Neural crest cell (in vitro differentiated cells): ENCODE measurements at places on chromosomes 4 and X.

- DNase-seq = no peak
Observed at GRCh38 chr4:67575232-67576058, 16.9 kb downstream of the STAP1 start.

DNA sequence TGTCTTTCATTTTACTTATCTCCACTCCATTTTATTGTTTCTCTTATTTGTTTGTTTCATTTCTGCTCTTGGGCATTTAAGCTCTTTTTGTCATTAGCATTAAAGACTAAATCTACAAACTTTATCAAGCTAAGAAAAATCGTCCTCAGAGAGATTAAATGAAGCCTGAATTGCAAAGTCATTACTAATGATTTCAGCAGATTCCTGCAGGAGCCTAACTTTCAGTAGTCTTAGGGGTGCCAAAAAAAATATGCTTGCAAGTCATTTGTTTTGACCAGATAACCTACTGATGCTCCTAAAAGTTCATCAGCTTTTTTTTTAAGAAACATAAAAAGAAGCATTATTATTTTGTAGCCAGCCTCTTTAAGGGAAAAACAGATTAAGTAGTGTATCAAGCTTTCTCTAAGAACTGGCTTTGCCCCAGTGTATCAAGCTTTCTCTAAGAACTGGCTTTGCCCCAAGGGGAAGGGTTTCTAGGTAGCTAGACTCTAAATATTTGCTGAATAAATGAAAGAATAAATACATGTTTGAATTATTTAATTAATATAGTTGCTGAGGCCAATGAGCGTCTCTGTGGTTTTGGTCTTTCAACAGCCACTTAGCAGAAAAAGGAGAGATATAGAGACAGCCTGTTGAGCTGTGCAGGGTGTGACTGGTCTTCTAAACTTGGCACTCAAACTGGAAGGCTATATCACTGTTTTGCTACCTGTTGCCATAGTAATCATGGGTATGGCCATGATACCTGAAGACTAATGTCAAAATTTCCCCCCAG, 174.2 kb downstream of the BTC start:
- no peak for DNase-seq

DNA sequence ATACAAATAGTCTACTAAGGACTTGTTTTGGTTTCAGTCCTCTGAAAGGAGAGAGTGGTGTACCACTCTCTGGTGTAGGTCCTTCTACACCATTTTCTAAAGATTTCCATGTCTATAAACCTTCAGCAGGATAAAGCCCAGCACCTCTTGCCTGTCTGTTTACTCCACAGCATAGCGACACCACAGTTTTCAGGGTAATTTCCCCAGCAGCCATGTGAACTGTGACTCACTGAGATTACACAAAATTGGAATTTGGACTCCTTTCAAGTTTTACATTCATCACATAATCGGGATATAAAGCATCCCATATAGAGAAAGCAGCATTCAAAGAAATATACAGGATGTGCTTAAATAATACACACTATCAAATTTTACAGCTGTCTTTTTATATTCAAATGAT, 229.6 kb downstream of the PRDM5 start:
- DNase-seq = no peak

GRCh38 chr4:3697033-3697432, 69.2 kb upstream of the ADRA2C start:
- DNase-seq = no peak

DNA sequence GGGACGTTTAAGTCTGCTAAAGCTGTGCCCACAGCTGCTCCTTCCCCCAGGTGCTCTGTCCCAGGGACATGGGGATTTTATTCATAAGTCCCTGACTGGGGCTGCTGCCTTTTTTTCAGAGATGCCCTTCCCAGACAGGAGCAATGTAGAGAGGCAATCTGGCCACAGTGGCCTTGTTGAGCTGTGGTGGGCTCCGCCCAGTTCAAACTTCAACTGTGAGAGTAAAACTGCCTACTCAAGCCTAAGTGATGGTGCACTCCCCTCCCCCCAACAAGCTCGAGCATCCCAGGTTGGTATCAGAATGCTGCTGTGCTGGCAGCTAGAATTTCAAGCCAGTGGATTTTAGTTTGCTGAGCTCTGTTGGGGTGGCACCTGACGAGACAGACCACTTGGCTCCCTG, 1371.4 kb downstream of the ADGRL3 start:
- no peak for DNase-seq

DNA sequence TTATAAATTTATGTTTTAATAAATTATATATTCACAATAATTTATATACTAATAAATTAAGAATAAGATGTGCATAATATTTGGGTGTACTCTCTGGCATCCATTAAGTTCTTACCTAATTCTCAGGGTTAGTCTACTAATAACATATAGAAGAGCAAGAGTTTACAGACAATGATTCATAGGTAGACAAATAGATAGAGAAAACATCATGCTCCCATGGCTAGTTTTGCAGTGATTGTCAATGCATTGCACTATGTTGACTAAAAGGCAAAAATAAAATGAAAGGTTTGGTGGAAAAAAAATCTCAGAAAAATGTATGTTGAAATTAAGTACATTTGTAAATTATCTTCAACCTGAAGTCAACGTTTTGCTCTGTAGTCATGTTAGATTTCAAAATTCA, 606.0 kb downstream of the KCTD8 start:
- no peak for DNase-seq

DNA sequence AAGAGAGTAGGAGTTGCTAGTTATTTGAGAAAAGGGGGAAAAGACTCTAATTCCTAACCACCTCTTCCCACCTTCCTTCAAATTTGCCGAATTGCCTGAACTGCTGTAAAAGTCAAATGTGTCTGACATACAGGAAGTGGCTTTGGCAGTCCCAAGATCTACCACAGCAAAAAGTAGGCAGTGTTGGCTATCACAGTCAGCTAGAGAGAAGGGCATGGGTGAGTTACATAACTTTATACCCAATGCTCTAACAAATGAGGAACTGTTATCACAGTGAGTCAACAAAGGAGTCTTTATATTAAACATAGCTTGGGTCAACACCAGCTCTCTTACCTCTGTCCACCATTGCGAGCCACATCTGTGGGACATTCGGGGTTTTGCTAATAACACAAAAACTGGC, 2.4 kb upstream of the MBNL3 start:
- no peak for DNase-seq

DNA sequence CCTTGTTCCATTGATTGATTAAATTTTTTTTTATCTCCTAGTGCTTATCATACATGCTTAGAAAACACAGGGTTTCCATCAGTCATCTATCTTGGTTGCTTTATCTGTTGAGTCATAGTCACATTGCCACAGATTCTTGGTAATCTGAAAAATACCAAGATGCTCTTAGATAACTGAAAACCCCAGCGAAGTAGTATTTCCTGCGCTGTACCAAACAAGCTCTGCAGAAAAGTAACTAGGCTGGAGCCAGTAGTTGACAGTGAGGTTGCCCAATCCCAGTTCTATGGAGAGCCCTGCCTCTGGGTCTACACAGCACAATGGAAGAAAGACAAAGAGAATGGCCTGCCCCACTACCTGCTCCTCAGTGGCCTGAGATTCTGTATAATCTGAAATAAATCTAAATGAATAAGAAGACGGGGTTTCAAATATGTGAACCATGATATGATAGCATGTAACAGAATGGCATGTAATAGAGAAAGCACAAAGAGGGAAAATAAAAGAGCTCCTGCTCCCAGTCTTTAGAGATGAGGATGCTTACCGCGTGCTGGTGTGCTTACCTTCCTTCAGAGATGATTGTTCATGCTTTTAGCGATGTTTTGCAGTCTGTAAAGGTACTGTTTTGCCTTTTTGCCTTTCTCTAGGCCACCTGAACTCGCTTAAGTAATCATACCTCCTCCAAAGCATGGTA, 55.3 kb upstream of the RAPGEF2 start:
- DNase-seq = no peak

DNA sequence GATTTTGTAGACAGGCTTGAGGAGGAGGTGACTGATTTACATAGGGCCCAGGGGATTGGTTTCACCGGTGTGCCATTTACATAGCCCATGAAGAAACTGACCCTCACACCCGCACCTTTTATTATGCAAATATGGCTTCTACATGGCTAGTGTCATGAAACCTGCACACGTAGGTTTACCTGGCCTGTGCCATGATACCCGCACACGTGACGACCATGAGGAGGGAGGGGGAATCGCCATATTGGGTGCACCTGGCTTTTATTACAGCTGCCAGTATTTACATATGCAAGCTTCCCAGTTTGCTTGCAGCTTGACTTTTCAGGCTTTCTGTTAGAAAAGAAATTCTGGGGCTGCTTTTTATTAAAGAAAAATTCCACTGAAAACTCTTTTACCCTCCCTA, 359.7 kb downstream of the ADAM29 start:
- no peak for DNase-seq

GRCh38 chr4:14583752-14584151, 418.5 kb upstream of the CPEB2 start:
- DNase-seq = no peak

GRCh38 chrX:88425739-88426138, 321.3 kb upstream of the CPXCR1 start:
- DNase-seq = no peak

DNA sequence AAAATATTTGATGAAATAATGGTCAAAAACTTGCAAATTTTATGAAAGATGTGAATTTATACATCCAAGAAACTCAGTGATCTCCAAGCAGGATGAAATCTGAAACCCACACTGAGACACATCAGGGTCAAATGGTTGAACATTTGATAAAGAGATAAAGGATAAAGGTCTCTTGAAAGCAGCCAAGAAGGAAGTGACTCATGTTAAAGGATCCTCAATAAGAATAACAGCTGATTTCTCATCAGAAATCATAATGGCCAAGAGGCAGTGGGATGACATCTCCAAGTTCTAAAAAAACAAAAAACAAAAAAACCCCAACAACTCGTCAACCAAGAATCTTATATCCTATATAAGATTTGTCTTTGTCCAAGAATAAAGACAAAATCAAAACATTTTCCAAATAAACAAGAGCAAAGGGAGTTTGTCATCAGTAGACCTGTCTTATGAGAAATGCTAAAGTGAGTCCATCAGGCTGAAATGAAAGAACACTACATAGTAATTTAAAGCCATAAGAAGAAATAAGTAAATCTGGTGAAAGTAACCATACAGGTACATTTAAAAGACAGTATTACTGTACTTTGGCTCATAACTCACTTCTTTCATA, 121.7 kb downstream of the PDS5A start:
- DNase-seq = no peak

- DNase-seq = no peak
Observed at GRCh38 chrX:133402042-133402453, 13.2 kb downstream of the GPC4 start.

GRCh38 chrX:133544778-133545177, 129.5 kb upstream of the GPC4 start:
- DNase-seq = no peak

GRCh38 chr4:56739066-56739777, 58.1 kb upstream of the HOPX start:
- no peak for DNase-seq

GRCh38 chr4:94208918-94209317, 1.3 kb downstream of the SMARCAD1 start:
- no peak for DNase-seq

DNA sequence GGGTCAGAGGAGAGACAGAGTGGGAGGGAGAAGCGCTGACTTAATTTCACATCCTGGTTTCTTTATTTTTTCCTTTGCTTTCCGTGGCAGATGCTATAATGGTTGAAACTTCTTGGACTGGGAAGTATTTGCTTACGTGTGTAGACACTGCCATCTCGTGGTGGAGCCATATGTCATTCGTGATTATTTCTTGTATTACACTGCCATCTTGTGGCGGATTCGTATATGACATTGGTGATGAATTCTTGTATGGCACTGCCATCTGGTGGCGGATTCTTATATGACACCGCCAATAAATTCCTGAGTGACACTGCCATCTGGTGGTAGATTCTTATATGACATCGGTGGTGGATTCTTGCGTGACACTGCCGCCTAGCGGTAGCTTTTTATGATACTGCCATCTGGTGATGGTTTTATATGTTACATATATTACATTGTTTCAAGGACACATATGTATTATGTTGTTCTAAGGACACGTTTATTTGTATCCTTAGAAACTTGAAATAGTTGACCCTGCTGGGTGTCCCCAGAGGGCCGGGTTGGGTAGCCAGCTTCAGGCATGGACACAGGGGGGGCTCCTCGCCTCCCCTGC, 37.3 kb upstream of the CLCN4 start:
- peak; percentile 86 for DNase-seq

- DNase-seq = no peak
Observed at GRCh38 chr4:129804461-129804981, 708.6 kb downstream of the C4orf33 start.

GRCh38 chr4:110075083-110075738, 123.2 kb downstream of the ELOVL6 start:
- DNase-seq = no peak
